Chondrocyte (in vitro differentiated cells): ENCODE measurements at places on chromosomes 7 and 10.

GRCh38 chr10:31920538-31920937 lies 8.1 kb downstream of the ARHGAP12 start:
- DNase-seq = no peak

DNA sequence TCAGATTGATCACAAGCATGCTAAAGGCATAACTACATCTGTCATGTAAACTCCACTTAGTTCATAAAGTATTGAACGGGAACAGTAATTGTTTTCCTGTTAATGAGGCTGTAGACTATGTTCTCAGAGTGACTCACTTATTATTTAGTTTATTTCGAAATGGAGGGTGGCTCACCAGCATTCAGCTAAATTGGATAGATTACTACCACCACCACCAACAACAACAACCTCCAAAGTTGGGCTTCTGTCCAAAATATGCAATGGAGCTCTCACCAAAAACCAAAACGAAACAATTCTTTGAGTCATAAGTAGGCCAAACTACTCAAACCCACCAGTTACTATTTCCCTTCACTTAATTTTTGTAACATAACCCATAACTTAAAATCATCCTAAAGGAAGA lies 127.9 kb upstream of the NRBF2 start:
- DNase-seq = no peak

DNA sequence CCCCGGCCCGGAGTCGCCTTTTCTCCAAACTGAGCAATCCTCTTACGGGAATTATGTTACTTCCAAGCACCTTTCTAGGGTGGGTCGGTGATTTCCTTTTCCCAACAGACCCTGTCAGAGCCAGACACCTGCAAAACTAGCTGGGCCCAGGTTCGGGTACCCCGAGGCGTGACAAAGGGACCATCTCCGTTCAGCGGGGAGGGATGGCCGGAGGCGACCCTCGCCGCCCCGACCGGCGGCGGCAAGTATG lies 445 bp downstream of the PPA1 start:
- no peak for DNase-seq

DNA sequence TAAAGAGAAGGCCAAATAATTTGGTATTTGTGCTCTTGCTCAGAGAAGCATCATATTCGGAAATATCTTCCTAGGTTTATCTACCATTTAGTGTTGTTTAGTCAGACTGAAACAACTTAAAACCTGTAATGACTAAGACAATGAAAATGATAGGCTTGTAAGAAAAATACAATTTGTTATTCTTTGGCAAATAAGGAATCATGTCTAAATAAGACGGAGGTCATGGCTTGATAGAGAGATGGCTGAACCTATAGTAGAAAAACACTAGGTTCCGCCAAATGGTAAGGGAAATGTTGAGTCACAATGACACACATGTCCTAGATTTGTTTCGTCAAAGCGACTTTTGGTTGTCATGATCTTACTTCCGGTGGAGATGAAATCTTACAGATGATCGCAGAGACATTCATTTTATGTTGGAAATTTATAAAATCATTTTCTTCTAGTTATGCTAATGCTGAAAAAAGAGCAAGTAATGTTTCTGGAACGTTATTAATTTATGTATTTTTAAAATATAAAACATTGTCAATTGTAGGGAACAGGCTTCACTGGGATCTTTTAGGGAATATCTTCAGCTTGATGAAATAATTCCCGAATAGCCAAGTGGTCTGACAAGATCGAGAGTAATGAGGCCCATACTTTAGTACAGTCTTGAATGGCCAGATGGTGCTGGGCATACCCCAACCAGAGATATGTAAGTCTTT lies 1.0 kb downstream of the SRGN start:
- no peak for DNase-seq

GRCh38 chr7:123282181-123282580 lies 82.4 kb upstream of the SLC13A1 start:
- no peak for DNase-seq

DNA sequence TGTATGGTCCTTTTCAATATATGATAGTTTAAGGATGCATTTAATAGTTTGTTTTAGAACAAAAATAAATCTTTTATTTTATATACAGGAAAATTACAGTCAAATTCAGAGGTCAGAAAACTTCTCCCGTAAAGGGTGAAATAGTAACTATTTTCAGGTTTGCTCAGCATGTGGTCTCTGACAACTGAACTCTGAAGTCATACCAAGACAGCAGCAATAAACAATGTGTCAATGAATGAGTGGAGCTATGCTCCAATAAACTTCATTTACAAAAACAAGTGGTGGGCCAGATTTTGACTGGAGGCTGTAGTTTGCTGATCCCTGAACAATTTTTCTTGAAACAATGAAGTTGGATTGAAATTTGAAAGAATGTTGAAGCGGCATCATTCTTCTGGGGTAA lies 123.6 kb downstream of the ZNF248 start:
- no peak for DNase-seq

DNA sequence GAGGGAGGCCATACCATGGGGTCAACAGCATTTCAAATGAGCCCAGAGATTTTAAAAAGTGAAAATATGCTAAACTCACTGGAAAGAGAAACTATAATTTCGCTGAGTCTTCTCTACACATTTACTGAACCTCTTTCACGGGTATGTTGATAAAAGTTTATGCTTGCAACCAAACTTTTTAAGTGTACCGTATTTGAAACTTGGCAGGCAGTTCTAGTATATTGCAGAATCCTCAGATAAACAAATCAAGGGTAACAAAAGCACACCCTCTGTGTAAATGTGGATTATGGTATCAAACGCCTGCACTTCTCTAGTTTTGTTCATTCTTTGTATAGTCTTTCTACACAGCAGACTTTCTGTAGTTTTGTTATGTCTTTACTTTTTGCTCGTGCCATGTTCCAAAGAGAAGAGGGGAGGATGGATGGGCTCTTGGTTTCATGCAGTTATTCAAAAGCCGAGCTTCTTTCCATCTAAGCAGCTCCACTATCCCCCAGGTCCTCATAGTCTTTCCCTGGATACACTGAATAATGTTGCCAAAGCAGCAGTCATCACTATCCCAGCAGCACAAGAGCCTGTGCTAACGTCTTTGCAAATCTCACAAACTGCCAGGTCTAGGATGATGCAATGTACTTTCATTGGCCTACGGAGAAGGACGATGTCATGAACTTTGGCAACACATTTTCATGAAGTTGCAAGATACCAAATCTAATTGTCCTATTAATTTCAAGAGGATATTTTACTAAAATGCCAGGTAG lies 131.2 kb downstream of the MPP7 start:
- no peak for DNase-seq

DNA sequence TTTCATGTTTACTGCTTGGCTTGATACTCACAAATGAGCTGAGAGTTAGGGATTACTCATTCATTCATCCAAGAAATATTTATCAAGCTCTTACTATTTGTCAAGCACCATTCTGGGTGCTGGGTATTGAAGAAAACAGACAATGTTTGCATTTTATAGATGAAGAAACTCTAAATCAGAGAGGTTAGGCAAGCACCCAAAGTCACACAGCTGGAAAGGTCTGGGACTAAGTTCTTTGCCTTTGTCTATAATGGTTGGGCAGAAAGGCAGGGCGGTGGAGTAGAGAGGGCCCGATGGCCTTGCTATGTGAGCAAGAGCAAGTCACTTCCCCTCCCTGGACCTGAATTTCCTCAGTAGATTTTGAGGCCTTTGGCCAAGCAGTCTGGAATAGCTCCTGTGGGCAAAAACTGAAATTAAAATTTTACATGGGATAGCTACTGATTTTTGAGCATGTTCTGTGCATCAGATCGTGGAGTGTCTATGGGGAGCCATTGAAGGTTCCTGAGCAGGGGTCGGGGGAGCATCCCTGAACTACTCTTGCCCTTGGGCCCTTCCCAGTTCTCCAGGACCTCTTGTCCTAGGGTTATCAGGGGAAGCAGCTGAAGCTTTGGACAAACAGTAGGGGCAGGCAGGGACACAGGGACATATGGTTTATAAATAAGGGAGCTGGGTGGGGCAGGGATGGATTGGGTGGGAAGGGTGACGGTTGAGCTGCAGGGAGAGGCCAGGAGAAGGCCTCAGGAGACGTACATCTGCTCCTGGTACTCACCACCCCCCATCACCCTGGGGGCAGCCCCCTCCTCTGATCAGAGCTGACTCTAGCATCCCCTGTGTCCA lies 23.3 kb downstream of the AQP1 start:
- DNase-seq = no peak

DNA sequence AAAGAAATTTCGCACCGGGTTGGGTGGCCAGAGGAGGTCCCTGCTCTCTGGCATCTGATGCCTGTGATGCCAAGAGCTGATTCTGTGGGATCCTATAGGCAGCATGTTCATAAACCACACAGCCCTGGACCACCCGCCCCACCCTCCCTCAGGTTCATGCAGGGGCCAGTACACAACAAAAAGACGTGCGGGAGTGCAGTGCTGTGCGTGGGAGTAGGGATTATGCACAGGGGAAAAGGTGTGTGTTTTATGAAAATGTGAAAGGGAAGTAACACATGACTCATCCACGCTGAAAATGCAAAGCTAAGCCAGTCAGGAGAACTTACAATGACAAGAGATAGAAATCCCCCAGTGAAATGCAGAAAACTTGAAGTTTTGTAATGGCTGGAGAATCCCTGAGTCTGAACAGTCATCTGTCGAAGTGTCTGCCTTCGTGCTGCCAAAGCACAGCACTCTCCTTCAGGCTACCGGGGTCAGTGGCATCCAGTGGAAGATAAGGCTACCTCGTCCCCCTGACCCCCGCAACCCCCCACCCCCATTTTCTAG lies 1.1 kb downstream of the KIAA1217 start:
- no peak for DNase-seq

DNA sequence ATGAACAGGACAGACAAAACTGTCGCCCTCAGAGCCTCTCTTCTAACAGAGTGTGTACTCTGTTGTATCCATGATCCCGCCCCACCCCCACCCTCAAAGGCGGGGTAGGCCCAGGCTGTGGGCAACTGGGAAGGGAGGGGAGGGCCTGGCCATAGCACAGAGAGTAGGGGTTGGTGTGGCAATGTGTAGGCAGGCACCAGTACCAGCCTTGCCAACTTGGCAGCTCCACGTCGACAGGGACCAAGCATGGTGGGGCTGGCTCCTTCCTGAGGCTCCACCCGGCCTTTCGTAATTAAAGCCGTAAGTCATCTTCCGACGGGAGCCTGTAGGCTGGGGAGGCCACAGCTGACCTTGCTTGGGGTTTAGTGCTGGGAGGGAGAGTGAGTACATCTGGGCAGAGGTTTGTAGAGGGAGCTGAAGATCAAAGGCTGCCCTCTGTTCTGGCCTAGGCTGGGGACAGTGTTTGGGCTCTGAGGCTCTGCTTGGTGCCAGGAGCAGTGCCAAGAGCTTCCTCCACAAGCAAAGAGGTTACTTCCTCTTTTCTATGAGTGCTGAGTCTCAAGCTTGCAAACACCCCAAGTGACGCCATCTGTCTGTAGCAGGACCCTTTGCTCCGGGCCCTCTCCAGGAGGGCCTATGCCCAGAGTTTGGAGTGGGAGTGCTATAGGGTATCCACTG lies 121.6 kb downstream of the C10orf105 start:
- no peak for DNase-seq

GRCh38 chr10:85548034-85548433 lies 818.6 kb downstream of the GRID1 start:
- DNase-seq = no peak

DNA sequence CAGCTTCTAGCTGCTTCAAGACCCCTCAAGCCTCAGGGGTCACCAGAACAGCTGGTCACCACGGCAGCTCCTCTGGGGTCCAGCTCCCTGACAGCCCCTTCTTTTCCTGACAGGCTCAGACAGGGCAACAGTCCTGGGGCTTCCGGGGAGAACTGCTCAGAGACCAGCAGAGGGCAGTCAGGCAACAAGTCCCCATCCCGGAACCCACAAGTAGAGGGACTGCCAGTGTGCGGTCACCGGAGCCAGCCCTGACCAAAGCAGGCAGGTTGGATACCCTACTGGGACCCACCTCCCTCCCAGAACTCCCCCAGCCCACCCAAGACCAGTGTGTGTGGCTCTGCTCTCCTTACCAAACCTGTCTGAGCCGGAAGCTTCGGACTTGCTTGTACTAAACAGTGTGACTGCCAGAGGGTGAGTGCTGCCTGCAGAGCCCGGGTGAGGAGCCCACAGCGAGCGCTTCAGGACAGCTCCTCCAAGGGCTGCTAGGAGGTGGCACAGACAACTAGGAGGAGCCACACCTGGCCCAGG lies 40.3 kb downstream of the YKT6 start:
- no peak for DNase-seq

DNA sequence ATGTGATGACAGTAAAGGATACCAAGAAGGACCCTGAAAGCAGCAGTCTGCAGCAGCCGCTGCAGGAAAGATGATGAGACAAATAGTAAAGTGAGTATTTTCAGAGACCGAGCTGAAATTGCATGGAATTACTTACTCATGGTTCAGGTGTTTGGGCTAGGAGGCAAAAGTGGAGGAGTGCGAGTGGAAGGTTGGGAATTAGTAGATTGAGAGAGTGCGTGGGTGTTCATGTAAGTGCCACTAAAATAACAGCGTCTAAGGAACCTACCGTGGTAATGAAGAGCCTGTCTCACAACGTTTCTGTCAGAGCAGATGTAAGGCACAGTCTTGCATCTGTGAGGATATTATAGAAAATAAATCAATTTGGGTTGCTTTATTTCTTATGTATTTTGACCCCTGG lies 48.3 kb upstream of the FMC1 start:
- DNase-seq = no peak

DNA sequence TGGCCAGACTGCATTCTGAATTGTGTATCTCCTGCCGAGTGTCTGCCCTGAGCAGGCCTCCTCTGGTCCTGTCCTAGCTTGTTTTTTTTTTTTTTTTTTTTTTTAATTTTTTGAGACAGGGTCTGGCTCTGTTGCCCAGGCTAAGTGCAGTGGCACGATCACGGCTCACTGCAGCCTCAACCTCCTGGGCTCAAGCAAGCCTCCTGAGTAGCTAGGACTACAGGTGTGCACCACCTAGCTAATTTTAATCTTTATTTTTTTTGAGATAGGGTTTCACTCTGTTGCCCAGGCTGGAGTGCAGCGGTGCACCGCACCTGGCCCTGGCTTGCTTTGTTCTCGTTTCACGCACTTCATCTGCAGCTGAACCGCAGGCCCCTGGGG lies 23.5 kb downstream of the COL26A1 start:
- no peak for DNase-seq

DNA sequence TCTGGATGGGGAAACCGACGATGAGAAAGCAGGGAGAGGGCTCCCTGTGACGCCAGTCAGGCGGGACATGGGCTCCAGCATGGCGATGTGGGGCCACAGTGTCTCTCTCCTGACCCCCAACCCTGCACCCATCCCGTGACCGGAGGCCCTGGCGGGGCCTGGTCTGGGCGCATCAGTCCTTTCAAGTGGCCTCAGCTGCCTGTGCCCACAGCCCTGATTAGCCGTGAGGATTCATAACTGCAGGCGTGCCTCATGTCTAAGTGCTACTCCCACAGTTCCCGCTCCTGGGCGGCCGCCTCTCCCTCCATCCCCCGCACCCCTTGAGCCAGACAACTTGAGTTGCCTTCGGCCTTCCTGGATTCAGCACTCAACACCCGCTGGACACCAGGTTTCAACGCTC lies 240.8 kb downstream of the ELFN1 start:
- DNase-seq = no peak

GRCh38 chr7:122949186-122949585 lies 46.3 kb downstream of the TAS2R16 start:
- no peak for DNase-seq

- DNase-seq = no peak
Measured at GRCh38 chr10:102660888-102661657, 16.8 kb downstream of the TRIM8 start.
